ENCODE measurements at places on chromosomes 12 and 14. TPM values are rescaled to one million over a fixed set of nuclear protein-coding genes. Genes with fewer than 3 reads are reported as not detected.

DNA sequence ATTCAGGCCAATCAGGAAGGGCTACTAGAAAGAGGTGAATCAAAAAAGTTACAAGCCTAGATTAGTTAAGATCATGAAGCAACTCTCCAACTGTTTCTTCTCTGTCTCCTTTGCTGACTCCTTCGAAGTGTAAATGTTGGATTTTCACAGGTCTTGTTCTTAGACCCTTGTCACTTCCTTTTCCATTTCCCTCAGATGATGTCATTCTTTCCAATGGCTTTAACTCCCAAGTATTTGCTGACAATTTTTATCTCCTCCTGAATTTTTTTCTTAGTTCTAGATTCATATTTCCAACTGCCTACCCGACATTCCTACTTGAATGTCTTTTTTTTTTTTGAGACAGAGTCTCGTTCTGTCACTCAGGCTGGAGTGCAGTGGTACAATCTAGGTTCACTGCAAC, 10.8 kb downstream of the GAS2L3 start:
- H3K4me3 ChIP-seq, result no peak overlapping the region
- H3K27me3 ChIP-seq, result no peaks in the 10 kb centered on the region
- no peak for DNase-seq

Gene JAG2
- 11.2 TPM for total RNA-seq

Gene HOXC12
- total RNA-seq, result not detected

Gene MYO1A
- 1.7 TPM for total RNA-seq

DNA sequence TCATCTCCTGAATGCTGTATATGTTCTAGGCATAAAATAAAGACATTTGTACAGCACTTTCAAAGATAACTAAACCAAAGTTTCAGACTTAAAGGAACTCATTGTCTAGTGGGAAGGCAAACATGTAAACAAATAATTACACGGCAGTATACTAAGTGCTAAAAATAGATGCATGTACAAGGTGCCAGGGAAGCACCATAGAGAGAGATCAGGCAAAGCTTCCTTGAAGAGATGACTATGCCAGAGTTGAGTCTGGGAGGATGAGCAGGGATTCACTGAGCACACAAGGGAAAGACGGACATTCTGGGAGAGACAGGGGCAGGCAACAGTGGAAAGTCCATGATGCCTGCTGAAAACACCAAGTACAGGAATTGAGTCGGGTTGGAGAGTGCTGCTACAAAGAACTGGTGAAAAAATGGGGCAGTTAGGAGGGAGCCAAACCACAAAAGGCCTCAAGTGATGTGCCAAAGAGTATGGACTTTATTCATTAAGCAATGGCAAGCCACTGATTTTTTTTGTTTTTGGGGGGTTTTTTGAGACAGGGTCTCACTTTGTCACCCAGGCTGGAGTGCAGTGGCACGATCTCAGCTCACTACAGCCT, 26.8 kb downstream of the ANKS1B start:
- no peak overlapping the region for H3K4me3 ChIP-seq
- no peak for DNase-seq
- H3K36me3 ChIP-seq, result no peaks in the 10 kb centered on the region
- H3K27ac ChIP-seq, result no peak overlapping the region

Gene CPNE6
- not detected for total RNA-seq

Gene SLC10A1
- not detected for total RNA-seq

DNA sequence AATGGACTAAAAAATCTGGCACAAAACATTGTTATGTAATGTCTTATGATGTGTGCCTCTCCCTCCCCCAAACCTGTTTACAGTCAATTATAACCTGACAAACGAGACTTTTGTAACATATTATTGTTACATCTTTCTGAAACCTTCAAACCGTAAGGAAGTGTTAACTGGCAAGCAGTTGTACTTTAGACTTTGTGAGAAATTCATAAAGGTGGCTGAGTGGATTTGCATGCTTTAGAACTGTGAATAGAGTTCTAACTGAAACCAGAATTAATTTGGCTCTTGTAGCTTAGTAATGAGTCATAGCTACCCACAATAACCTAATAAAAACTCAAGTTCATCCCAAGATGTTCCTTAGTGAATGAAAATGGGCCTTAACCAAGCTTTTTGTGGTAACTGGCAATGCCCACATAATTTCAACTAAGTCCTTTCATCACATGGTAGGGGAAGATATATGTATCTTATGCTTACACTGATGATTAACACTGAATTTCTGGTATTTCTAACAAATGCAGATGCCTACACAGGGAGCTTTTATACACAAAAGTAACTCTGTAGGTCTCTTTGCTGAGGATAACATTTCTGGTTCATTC, 29.7 kb downstream of the RAD9B start:
- H3K27ac ChIP-seq, result peak overlapping the region; percentile 70
- DNase-seq, result no peak
- H3K27me3 ChIP-seq, result no peaks in the 10 kb centered on the region
- no peak overlapping the region for H3K4me3 ChIP-seq
- H3K36me3 ChIP-seq, result peaks cover 51% of the 10 kb centered on the region
